A549 treated with GW870086 at 1 μM for 4 hours (cell line): ENCODE measurements at places on chromosomes 13 and 19. TPM values are rescaled to one million over a fixed set of nuclear protein-coding genes. Genes with fewer than 3 reads are reported as not detected.

SLITRK6 gene
- total RNA-seq, result 0.19 to 0.37 TPM (median 0.24 TPM) in 5 replicates

IL12RB1 gene
- not detected in 5 replicates for total RNA-seq

NALCN gene
- 3.2 to 4.5 TPM (median 4.3 TPM) in 5 replicates for total RNA-seq

ZBTB45 gene
- total RNA-seq, result 13.0 to 19.0 TPM (median 18.3 TPM) in 5 replicates

ZNF667 gene
- total RNA-seq, result not detected in 5 replicates

INSL3 gene
- 0.21 to 0.79 TPM (median 0.50 TPM) in 5 replicates for total RNA-seq

VSIG10L gene
- 10.7 to 14.9 TPM (median 14.4 TPM) in 5 replicates for total RNA-seq

NOVA2 gene
- total RNA-seq, result 0.05 to 0.14 TPM (median 0.13 TPM) in 5 replicates

MLLT1 gene
- 14.9 to 21.6 TPM (median 19.4 TPM) in 5 replicates for total RNA-seq

PLA2G4C gene
- total RNA-seq, result 7.9 to 17.2 TPM (median 10.4 TPM) in 5 replicates

ZNF728 gene
- not detected in 5 replicates for total RNA-seq

C1QTNF9B gene
- total RNA-seq, result not detected in 5 replicates

OLFM4 gene
- total RNA-seq, result not detected in 5 replicates

RNF225 gene
- total RNA-seq, result 0.13 to 0.15 TPM in 2 of 5 replicates, not detected in the others

ZNF426 gene
- total RNA-seq, result 0.73 to 1.2 TPM (median 1.1 TPM) in 5 replicates

NLRP4 gene
- not detected in 5 replicates for total RNA-seq

ZNF121 gene
- total RNA-seq, result 3.3 to 4.3 TPM (median 4.1 TPM) in 5 replicates

HOMER3 gene
- total RNA-seq, result 24.6 to 32.7 TPM (median 28.6 TPM) in 5 replicates

SYDE1 gene
- total RNA-seq, result 14.6 to 18.5 TPM (median 17.3 TPM) in 5 replicates

ERICH6B gene
- total RNA-seq, result not detected in 5 replicates

ICAM1 gene
- 3.4 to 5.5 TPM (median 4.2 TPM) in 5 replicates for total RNA-seq

KLK12 gene
- total RNA-seq, result not detected in 5 replicates

CCDC8 gene
- not detected in 5 replicates for total RNA-seq

DNAJC15 gene
- 0.05 to 0.16 TPM (median 0.05 TPM) in 5 replicates for total RNA-seq

NKPD1 gene
- total RNA-seq, result 0.17 to 0.34 TPM (median 0.28 TPM) in 5 replicates

ZNF730 gene
- not detected in 5 replicates for total RNA-seq

SHD gene
- not detected in 5 replicates for total RNA-seq

ZNF85 gene
- total RNA-seq, result 0.19 to 0.24 TPM in 2 of 5 replicates, not detected in the others

CGB8 gene
- 1.9 to 3.4 TPM (median 2.0 TPM) in 5 replicates for total RNA-seq
